Stimulated activated CD4-positive, alpha-beta T cell treated with anti-CD3 and anti-CD28 coated beads, Interleukin-2, amount 100 ng/mL, for 24 hours (primary cell): ENCODE measurements at places on chromosomes 7 and 10.

DNA sequence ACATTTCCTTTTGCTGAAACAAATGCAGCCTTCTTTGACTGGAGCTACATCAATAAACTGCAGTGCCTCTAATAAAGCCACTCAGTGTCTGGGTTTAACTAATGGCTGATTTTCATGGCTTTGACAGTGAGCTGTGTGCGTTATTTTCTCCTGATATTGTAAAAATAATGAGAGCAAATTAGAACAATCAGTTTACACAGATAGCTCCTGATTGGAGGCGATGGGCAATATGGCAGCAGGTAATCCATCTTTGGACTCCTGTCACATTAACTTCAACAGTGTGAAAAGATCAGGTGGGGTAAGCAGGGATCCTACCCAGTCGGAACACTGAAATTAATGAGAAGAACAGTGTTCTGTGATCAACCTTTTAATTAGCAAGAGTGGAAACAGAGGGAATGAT, 100.7 kb downstream of the POLL start:
- no peak for DNase-seq

DNA sequence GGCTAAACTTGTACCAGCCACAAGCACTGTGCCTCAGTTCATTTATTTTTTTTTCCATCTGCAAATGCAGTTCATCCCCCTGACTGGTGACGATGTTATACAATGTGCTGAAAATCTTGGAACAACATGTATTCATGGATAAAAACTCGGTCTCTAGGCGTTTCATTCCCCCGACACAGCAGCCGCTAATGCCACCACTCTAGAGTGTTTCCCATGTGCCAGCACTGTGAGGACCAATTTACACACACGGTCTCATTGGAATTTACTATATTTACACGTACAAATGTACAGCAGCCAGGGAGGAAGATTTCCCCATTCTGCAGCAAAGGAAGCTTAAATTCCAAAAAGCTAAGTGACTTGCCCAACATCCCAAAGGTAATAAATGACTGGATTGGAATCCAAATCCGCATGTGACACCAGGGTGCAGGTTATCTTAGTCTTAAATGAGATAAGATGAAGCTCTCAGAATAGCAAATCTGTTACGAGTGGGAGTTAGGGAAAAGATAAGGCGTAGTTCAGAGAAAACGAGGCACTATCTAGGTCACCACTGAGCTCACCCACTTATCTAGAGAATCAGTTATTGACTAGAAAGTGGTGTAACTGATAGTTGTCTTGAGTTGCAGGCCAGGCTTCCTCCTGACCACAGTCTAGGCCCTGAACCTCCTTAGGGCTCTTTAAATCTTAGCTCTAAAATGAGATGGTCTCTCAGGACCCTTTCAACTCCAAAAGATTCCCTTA, 36.7 kb downstream of the FAM107B start:
- no peak for DNase-seq

DNA sequence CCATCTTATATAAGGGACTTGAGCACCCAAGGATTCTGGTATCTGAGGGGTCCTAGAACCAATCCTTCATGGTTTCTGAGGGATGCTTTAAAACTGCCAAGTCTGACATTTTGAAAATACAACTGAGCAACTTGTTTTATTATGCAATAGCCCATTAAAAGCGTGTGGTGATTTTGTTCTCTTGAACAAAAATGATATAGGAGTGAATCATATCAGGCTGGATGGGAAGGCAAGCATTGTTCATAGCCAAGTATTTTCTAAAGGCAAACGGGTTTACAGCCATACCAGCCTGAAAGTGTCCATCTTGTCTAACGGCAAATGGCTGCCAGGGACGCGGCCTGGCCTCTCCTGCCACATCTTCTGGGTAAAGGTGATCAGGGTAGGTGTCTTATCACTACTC, 23.4 kb downstream of the RPP38 start:
- no peak for DNase-seq

DNA sequence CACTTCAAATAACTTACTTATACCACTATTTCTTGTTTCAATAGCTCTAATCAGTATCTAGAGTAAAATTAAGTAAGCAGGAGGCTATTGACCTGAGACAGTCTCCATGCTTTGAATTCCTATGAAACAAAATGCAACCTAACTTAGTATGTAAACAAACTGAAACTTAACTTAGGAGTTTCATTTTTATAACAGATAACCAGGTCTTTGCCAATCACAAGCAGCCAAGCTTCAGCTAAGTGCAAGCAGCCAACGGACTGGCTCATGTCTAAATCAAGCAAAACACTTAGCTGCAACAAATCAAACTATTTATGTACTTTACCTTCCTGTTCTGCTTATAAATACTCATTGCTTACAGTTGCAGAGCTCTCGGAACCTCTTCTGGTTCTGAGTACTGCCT, 4.4 kb upstream of the GSTK1 start:
- DNase-seq, result no peak

GRCh38 chr7:113880559-113880958, 38.2 kb downstream of the PPP1R3A start:
- no peak for DNase-seq

- DNase-seq, result no peak
Observed at GRCh38 chr10:42980553-42981357, 96.1 kb upstream of the RET start.

DNA sequence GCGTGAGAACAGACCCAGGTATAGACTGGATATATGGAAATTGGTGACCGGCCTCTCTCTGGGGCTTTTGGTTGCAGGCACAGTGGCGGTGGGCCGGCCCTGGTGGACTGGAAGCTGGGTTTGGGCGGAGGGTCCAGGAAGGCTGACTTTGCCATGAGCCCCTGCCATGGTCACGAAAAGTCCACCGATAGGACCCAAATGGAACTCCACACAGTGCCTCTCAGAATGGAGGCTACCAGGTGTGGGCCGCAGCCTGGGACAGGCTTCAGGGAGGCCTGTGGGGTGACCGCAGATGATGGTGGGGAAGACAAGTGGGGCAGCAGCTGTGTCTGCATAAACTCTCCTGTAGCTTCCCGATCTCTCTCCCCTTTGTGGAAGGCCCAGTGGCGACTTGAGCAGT, 123.2 kb downstream of the DNAJB6 start:
- no peak for DNase-seq

DNA sequence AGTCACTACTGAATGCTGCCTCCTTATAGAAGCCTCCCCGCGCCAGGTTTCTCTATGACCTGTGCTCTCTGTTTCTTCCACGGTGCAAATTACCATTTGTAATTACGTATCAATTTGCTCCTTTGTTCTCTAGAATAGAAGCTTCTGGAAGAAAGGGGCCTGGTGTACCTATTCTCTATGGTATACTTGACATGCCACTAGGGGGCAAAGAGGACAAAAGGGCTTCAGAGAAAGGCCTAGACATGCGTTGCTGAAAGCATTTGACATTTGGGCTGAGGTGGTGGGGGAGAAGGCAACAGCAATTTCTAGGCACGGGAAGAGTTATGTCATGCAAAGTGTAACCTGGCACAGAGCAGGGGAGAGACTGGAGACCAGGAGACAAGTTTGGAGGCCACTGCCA, 148.7 kb downstream of the WDR11 start:
- DNase-seq, result no peak

GRCh38 chr10:119315128-119316001, 108.0 kb downstream of the GRK5 start:
- DNase-seq, result peak; percentile 76

DNA sequence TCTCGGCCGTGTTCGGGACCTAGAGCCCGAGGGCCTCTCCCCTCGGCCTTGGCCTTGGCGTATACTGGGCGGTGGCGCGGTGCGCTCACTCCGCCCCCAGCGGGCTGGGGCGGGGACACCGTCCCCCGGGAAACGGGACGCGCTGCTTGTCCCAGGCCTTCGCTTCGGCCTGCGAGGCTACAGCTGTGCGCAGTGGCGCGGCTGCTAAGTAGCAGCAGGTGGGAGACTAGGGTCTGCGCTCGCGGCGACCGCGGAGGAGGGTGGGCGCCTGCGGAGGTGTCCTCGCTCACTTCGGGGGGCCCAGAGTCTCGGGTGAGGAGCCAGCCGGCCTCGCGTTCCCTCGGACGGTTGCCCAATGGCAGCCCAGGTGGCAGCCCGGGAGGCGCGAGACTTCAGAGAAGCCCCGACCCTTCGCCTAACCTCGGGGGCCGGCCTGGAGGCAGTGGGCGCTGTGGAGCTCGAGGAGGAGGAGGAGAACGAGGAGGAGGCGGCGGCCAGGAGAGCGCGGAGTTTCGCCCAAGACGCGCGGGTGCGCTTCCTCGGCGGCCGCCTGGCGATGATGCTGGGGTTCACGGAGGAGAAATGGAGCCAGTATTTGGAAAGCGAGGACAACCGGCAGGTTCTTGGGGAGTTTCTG, at the start of gene DNAH11:
TSS of gene DNAH11 (plus strand) at position 149 of the 637 bp plus-strand sequence. CDS start at position 356, 207 bp downstream.
- peak; percentile 49 for DNase-seq

- no peak for DNase-seq
Observed at GRCh38 chr10:130987401-130987800, 324.1 kb downstream of the TCERG1L start.

DNA sequence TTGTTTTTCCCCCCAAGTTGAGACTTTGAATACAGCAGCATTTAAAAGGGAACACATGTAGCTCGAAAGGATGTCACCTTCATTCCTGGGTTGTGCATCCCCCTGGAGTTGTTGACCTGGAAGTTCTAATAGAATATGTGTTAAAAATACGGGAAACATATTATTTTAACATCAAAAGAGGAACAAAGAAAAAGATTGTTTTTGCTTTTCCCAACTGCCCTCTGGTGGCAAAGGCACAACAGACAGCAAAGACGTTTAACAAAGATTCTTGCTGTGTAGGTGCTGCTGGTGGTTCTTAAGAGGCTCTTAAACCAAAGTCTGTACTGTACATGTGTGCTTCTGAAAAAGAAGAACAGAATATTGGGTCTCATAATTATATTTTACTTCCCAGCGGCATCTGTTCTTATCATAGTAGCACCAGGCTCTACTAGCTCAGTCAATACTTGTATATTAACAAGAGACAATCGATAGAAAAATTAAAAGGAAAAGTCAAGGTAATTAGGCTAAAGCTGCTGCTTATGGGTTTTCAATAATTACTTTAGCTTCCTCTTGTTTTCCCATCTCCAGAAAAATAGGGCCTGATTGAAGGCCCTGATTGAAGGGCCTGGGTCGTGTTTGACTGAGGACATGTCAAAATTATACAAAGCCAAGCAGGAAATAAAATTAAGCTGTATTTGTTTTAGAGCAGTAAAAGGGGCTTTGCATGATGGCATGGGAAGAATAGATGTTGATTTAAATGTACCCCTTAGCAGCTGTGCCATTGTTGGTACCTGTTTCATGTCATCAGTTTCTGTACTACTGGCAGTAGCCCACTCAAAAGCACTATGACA, 384.2 kb upstream of the LRGUK start:
- no peak for DNase-seq

DNA sequence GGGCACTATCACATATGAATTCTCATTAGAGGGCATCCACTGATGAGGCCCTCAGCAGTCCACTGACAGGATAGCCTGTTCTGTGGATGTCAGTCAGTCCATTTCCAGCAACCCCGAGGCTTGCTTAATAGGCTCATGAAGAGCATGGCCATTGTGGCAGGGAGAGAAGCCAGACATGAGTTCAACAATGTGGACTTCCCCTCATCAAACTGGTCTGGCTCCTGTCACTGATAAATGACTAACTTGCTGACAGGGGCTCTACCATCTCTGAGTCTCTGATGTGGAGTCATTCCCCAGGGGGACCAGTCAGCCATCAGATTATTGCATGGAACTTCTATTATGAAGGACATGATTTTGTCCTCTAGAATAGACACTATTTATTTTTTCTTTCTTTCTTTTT, 19.8 kb upstream of the TRIL start:
- DNase-seq, result no peak

DNA sequence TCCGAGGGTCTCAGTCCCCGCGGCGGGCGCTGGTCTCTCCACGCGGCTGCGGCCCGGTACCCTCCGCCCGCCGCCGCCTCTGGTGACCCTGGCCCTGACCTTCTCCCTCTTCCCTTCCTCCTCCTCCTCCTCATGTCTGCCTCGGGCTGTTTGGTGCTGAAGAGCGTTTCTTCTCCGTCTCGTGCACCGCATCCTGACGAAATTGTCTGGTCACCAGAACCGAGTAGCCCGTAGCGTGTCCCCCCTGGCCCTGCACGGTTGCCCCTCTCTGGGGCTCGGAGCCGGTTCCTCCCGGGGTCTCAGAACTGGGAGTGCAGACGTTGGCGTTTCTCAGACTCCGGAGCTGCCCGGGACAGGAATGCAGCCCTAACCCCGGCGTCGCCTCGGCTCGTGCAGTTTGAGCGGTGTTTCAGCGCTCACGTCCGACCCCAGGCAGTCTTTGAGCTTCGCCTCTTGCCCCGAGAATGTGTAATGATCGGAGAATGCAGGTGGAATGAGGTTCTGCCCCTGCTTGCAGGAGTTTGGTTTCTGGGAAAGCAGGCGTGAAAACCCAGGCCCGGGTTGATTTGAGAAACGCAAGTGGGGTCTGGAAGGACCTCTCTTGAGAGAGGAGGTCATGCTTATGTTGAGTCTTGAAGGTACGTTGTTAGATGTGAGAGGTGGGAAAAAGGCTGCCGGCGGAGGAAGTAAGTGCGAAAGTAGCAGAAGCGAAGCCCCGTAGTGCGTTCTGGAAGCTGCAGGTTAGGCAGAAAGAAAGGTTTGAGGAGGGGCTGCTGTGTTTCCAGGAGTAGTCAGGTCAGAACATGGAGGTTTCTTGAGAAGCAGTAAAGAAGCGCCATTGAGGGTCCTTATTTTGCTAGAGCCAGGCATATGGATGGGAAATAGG, 743 bp downstream of the RBM17 start:
- peak; percentile 32 for DNase-seq

DNA sequence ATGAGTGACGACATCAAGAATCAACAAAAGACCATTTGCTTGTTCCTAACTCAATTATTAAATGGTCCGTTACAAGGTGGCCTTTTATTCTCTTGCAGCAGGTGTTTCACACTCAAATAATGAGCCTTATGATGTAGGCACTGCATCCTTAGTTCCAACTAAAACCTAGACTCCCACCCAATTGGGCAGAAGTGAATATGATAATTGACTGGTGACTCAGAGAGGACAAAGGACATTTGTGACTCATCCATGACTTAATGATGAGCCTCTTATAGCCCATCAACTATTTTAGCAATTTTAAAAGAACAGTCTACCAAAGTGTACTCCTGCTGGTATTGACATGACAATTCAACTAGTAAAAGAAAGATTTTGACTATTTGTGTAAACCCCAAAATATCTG, 1027.8 kb upstream of the PHF14 start:
- DNase-seq, result no peak

GRCh38 chr7:157825325-157825724, 488.5 kb downstream of the DNAJB6 start:
- no peak for DNase-seq

GRCh38 chr7:68461430-68461829, 1136.8 kb upstream of the AUTS2 start:
- DNase-seq, result no peak

GRCh38 chr7:158409816-158410330, 177.8 kb downstream of the PTPRN2 start:
- DNase-seq, result no peak

GRCh38 chr10:104340641-104341040, 2.4 kb upstream of the ITPRIP start:
- no peak for DNase-seq

DNA sequence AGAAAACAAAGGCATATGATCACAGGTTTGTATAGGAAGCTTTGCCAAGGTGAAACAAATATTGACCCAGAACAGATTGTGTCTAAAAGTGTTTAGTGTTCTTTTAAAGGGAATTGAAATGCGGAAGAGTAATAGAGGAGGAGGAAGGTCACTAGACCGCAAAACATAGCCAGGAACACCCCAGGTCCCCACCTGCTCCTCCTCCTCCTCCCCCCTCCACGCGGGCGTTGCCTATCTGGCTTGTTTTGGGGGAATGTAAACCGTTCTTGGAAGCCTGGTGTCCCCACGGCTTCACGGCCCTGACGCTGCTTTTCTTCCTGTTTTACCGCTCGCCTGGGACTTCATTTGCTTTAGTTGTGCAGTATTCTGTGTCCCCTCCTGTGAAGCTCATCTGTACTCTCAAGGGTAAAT, 81.0 kb upstream of the PFKP start:
- no peak for DNase-seq
